ENCODE measurements at places on chromosomes 11 and 22.

DNA sequence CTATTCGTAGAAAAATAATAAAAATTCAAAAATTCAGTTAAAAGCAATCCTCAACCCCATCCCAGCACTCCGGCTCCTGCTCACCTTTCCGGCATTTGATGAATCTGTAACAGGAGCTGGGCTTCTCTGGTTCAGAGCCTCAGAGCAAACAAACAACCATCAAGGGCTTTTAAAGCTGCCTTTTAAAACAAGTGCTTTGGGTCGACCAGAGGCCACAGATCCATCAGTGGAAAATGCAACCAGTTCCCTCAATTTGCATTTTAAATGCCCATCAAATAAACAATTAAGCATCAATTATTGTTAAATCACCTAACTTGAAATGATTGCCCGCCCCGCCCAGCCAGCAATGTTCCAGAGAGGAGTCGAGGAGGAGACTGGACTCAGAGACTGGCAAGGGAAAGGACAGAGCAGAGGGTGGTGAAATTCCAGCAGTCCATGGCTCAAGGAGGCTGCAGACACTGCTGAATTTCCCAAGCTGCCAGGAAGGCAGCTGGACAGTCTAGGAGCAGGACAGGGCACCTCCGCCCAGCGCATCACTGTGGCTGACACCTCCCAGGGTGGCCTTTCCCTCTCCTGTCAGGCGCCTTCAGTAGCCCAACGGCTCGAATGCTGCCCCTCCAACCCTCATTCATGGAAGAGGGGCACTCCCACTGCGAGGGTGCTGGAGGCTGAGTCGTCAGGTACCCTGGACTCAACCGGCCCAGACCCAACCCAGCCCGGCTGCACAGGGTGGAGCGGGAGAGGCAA is 7.5 kb downstream of the FXYD6 start:
- DNase-seq, result no peak

DNA sequence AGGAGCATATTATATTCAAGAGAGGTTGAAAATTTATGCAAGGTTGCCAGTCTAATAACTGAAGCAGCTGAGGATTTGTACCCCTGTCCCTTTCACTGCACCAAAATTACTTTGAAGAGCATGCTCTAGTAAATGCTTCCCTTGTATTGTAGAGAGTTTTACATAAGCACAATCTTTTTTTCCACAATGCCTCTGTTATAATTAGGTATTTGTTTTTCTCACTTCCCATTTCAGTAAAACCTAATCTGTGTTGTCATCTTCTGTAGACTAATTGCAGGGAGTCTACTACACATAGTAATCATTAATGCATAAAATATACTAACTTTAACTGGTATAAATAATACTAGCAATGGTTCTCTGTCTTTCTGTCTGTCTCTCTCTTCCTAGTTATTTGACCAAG is 718.4 kb upstream of the ANO5 start:
- no peak for DNase-seq

- DNase-seq, result no peak
Measured at GRCh38 chr11:125382314-125382791, 113.7 kb downstream of the FEZ1 start.

- no peak for DNase-seq
Measured at GRCh38 chr22:40749829-40750228, 69.3 kb downstream of the SLC25A17 start.

DNA sequence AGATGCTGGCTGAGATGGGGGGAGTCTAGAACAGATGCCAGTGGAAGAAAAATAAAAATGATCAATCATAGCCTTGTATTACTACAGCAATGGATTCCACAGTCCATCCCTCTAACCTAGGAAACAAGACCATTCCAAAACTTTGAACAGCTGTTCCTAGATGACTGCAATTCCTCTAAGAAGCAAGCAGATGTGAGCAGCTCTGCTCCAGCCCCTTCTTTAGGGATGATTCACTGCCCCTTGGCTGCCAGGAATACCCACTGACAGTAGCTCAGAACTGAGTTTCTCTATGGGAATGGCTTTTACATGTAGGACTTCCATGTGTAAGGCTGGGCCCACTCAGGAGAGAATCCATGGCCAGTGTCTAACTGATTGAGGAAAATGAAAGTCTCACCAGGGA is 943.9 kb downstream of the OPCML start:
- DNase-seq, result no peak

- no peak for DNase-seq
Measured at GRCh38 chr11:6298605-6299004, 21.7 kb downstream of the CAVIN3 start.

DNA sequence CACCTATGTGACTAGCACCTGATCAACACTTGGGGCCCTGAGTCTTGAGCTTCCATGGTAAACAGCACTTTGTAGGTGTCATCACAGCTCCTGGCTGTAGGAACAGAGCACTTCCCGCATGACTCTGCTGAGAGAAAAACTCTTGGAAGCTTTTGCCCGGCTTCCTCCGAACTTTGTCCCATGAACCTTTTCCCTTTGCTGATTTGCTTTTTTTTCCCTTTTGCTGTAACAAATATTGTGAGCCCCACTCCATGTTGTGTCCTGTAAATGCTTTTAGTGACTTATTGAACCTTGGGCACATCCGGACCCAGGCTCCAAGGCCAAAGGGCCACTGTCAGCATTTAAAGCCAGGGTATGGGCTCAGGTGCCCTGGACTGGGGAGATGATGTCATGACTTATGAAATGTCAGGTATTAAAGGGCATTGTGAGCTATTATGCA is 391.1 kb downstream of the TENM4 start:
- no peak for DNase-seq
